Choroid plexus epithelial cell (primary cell): ENCODE measurements at places on chromosomes 7 and 10.
A peak's percentile ranks its signal among the peaks of the same experiment; 100 is the strongest.

GRCh38 chr7:152543799-152544198, 108.0 kb upstream of the KMT2C start:
- DNase-seq, result no peak

DNA sequence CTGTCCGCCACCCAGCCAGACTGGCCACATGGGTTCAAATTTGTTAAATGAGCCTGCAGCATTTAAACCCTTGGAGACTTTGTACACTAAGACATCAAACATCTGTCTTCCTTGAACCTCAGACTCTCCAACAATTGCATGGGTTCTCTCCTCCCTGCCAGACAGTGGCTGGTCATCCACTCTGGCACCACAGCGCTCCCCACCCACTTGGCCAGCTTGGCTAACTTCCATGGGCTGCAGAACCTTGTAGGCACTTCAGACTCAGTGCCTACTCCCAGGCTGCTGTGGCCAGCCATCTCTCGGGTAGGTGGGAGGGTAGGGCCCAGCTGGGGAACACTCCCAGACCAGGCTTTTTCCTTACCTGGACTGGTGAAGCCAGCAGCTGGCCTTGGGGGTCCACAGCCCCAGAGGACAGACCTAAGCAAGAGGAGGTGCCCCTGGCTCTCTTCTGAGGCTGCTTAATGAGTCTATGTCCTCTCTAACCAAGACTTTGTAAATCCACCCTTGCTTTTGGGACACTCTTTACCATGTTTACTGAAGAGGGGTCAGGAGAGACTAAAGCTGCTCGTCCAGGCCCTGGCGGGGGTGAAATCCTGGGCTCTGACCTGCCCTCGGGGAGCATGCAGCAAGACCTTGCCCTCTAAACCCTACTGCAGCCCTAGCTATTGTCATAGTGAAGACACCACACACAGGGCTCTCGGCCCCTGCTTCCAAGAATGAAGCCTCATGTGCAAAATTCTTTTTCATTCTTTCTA, 82.7 kb downstream of the ARHGAP22 start:
- DNase-seq, result no peak

DNA sequence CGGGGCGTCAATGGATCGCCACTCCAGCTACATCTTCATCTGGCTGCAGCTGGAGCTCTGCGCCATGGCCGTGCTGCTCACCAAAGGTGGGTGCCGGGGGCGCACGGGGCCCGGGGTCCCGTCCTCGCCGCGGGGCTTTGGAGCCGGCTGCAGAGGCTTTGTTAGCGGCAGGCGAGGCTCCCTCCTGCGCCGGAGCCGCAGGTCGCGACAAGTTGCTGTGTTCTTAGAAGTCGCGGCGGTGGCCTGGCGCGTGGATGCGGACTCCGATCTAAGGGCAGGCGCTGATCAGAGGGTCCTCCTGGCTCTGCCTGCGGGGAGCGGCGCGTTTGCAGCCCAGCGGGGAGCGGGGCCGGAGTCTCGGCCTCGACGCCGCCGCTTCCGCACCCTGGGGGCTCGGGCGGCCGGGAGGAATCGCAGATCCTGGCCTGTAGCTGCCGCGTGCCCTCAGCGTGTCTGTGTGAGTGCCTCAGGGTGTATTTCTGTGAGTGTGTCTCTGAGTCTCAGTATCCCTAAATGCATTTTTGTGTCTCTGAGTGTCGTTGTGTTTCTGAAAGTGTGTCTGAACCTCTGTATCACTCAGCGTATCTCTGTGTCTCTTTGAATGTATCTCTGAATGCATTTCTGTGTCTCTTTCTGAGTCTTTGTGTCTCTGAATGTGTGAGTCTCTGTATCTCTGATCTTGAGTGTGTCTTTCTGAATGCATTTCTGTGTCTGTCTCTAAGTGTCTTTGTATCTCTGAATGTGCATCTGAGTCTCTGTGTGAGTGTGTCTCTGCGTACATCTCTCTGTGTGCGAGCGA, 766 bp downstream of the BAMBI start:
- DNase-seq, result peak; percentile 31

DNA sequence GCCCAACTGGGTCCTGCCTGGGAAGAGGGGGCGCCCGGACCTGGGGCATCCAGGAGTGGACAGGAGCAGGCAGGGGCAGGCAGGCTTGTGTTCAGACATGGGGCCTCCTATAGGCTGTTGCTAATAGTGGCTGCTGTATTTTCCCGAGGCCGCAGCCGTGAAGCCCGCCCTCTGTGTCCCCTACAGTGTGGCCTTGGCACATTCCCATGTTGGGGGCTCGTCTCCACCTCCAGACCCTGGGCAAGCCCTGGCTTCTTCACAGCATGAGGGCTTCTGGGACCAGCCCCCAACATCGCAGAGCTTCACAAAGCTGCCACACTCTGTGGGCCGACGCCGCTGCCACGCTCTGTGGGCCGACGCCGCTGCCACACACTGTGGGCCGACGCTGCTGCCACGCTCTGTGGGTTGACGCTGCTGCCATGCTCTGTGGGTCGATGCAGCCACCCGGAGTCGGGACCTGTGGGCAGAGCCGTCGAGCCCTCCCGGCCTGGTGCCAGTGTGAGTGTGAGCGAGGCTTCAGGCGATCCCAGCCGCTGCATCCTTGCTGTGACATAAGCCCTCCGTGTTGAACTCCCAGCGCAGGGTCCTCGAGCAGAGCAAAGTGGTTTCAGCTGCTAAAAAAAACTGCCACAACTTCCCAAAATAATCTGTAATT, 109.0 kb downstream of the INPP5A start:
- DNase-seq, result no peak

GRCh38 chr10:119896937-119897770, 4.6 kb downstream of the SEC23IP start:
- DNase-seq, result peak; percentile 23

DNA sequence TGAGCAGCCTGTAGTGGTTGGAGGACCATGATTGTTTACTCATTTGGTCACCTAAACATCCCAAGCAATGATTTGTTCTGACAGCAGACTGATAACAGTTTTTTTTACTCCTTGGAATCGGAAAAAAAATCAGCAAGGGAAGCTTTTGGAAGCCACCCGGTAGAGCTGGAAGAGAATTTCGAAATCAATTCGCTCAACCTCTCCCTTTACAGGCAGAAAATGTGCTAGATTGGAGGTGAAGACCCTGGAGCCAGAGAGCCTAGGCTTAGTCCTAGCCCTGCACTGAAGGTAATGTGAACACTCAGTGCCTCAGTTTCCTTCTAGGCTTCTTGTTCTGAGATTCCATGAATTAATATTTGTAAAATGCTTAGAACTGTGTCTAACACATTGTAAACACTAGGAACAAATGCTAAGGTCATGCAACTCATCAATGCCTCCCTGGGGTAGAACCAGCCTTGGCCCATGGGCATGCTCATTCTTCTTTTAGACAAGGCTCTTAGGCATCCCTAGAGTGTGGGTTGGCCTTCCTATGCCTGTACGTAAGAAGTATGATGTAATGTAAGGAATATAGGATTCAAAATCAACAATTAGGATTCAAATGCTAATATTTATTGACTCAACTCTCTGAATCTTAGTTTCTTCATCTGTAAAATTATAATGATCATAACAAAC, 52.7 kb downstream of the MET start:
- DNase-seq, result no peak
